ENCODE measurements at places on chromosomes 2 and 18. TPM values are rescaled to one million over a fixed set of nuclear protein-coding genes. Genes with fewer than 3 reads are reported as not detected.
A peak's percentile ranks its signal among the peaks of the same experiment; 100 is the strongest.

FOXI3 gene
- total RNA-seq = not detected

STPG4 gene
- not detected for total RNA-seq

IGFBP2 gene
- total RNA-seq = 51.1 TPM

DNA sequence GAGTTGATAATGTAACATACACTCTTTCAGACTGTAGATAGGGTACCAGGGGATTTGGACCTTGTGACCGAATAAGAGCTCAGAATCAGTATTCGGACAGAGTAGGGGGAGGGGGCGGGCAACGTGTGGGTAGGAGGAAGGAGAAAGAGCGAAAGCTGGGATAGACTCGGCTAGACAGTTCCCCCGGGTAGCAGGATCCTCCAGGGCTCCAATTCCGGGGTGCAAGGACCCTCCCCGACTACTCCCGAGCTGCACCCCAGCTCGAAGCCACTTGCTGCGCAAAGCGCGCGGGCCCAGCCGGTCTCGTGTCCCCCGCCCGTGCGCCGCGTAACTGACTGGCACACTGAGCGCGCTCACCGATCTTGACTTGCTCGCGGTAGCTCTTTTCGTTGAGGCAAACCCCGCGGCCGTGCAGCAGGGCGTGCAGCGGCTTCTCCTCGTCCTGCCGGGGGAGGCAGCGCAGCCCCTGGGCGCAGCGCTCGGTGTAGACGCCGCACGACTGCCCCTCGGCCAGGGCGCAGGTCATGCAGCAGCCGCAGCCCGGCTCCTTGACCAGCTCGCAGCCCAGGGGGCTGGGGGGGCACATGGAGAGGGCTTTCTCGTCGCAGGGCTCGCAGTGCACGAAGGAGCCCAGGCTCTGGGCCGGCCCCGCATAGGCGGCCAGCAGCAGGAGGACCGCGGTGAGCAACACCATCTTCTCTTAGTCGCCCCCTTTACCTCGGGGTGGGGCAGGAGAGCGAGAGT, 1.1 kb downstream of the IGFBP5 start:
- DNase-seq = peak; percentile 76

- DNase-seq = no peak
Measured at GRCh38 chr18:38940475-38940862, 1374.9 kb upstream of the CELF4 start.
